ENCODE measurements at places on chromosomes 5 and 9.
A peak's percentile ranks its signal among the peaks of the same experiment; 100 is the strongest.

DNA sequence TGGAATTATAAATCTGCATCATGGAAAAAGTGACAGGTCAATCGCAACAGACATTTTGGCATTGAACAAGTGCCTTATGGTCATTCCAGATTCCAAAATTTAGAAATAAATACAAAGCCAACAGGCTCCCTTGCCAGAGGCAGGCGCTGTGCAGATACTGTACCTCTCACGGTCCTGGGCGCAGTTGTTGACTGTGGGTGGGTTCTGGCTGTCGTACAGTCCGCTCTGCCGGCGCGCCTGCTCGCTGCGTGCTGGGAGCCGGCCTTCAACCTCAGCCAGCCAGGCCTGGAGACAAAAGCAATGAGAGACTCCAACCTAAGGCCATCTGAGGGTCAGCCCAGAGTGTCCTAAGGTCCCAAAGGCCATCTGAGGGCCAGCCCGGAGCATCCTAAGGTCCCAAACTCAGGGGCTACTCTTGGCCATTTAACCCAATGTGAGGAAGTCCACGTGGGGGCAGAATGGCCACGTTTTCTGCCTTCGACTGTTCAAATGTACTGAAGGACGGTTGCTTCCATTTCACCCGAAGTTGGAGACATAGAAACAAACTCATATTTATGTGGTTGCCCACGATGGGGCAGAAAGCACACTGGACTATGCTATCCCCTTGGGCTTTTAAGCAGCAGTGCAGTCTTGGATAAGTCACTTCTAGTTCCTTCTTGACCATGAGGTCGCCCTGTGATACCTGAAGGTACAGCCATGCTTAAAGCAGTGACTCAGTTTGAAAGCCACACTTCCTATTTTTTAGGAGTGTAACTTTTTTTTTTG lies 65.2 kb downstream of the USP20 start:
- no peak for DNase-seq

DNA sequence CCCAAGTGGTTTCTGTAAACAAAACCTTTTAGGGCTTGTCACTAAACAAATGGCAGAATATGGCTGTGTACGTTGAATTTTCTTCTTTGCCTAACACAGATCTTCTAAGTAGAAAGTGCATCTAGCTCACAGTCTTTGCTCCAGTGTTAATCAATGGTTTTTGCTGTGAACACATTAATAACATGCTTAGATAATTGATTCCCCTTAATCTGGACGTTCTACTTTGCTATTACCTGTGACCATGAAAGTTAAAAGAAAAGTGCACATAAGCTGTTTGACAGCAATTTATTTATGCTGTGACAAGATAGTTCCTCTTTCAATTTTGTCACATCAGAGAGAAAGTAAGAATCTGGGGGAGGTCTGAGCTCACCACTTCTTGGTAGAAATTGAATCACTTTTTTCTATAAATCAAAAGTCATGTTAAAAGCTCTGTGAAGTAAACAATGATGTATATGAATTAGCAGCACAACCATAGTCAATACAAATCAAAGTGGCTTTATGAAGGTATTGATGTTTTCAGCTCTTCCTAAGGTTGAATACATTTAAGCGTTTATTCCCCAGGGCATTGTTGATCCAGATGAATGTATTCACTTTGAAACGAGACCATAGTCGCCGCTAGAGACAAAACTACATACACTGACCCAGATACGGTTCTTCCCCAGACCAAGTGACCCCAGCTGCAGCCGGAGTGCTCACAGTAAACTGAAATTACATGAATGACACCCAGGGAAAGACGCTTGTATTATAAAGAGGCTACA lies 174.6 kb upstream of the ZNF608 start:
- DNase-seq, result peak; percentile 89

- DNase-seq, result no peak
Observed at GRCh38 chr5:137782984-137783536, 28.9 kb upstream of the HNRNPA0 start.

GRCh38 chr9:36530224-36530623 lies 42.5 kb upstream of the MELK start:
- peak; percentile 88 for DNase-seq

DNA sequence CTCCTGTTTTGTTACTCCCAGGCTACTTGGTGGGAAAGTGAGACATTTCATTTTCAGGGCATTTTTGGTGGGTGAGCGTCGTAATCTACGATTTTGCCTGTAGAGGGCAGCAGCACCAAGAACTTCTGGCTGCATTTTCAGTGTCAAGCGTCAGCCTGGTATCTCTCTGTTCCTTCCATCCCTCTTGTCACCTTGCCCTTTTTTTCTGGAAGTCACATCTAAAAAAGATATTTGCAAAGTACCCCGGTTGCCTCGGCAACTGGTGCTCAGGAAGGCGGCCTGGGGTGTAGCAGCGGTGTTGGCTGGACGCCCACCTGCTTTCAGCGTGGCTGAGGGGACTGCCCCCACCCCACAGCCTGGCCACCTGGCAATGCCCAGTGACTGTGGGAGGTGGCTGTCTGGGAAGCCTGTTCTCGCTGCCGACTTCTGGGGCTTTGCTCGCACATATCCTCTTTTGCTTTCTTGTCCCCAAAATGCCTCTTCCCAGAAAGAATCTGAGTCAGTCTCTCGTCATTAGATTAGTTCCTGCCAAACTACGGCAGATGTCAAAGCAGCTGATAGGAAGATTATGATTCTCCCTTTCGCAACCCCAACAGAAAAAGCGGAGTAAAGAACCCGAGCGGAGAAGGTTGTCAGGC lies 84.5 kb downstream of the ACER2 start:
- DNase-seq, result peak; percentile 89

DNA sequence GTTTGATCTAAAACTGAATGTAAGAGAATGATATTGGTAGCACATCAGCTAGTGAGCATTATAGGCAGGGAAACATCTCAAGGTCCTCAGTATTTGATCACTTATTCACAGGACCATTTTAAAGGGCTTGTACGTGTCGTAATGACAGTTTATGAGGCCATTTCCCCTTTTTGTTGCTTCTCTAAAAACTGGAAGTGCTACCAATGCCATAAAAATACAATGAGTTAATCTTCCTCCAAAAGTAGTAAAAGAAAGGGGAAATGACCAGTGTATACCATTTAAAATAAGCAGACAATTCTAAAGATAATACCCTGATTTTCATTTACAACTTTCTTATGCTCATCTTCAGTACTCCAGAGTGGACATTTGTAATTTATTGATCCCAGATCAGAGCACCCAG lies 285.8 kb upstream of the PCSK5 start:
- no peak for DNase-seq

GRCh38 chr5:148746826-148747535 lies 79.4 kb upstream of the ADRB2 start:
- DNase-seq, result no peak

DNA sequence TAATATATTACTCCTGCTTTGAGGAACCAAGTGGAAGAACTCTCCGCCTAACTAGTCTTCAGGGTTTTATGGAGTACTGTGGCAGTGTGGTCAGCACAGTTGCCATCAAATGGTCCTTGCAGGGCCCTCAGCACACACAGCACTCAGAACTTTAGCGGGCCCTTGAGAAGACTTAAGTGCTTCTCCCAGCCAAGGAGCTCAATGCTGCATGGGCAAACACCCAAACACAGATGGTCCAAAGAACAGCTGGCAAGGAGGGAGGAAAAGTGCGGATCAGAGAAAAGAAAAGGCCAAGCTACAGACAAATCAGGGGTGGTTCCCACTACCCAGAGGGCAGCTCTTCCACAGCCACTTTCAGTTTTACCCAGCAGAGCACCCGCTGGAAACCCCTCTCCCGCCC lies 98.6 kb downstream of the SPOCK1 start:
- DNase-seq, result no peak

- DNase-seq, result peak; percentile 75
Observed at GRCh38 chr9:121227862-121228261, 26.2 kb upstream of the RAB14 start.

DNA sequence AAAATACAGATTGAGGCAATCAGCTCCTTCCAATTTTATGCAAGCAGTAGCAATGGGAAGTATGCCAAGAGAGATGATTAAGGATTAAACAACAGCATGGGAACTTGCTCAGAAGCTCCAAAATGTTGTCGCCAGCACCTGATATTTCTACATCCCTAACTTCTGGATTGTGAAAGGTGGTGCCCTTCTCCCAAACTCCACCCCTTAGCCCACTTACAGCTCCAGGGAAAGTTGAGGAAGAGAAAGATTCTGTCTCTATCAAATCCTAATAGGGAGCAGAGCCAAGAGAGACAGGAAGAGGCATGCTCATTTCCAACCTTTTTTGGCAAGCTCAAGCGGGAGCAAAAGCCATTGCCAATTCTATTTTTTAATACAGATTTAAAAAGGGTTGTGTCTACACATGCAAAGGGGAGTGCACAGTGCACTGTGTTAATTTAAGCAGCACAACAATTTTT lies 92.4 kb upstream of the NR3C1 start:
- peak; percentile 80 for DNase-seq

- DNase-seq, result no peak
Observed at GRCh38 chr5:75985077-75985476, 98.1 kb upstream of the SV2C start.

GRCh38 chr5:133111299-133111698 lies 59.5 kb downstream of the HSPA4 start:
- peak; percentile 87 for DNase-seq

GRCh38 chr5:168086104-168086610 lies 205.3 kb upstream of the WWC1 start:
- DNase-seq, result peak; percentile 87

GRCh38 chr9:2663461-2664173 lies 42.0 kb downstream of the VLDLR start:
- DNase-seq, result no peak

- peak; percentile 99 for DNase-seq
Observed at GRCh38 chr5:124738681-124739633, 7.5 kb downstream of the ZNF608 start.

GRCh38 chr5:581266-581665 lies 30.9 kb upstream of the CEP72 start:
- DNase-seq, result peak; percentile 14

DNA sequence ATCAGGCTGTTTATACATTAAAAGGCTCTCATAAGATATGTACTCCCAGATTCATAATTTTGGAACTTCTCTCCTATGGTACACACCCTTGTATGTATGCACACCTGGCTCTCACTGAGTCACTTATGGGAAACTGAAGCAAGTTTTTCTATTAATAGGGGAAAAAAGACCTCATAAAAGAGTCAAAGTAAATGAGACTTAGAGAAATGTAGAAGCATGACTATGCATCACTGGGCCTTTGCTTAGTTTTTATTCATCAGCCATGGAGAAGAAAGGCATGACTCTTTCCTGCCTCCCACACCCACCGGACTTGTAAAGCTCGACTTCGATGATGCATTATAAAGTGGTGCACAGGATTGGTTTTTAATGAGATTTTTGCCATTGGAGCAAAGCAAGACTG lies 28.2 kb downstream of the MTAP start:
- DNase-seq, result no peak

DNA sequence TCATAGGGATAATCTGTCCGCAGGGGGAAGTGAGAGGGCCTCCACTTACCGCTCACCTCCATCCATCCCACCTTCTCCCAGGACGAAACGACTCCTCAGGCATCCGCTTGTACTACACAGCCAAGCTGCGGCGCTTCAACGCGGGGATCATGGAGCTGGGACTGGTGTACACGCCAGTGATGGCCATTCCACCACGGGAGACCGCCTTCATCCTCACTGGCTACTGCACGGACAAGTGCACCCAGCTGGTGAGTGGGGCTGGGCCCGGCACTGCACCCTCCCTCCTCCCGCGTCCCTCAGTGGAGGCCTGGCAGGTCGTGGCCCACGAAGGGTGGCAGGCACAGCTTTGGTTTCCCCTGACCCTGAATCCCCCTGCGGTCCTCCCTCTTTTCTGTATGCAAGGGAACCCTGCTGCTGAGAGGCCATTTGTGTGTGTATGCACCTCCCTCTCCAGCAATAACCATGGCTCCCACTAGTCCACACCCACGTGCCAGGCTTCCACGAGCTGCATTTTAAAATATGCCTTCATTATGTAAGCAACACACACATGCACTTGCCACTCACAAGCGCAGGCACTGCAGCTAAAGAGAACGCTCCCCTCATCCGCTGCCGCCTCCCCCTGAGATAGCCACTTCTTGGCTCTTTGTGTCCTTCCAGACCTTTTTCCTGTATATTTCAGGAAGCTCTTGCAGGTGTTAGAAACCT lies 11.8 kb downstream of the DBH start:
- no peak for DNase-seq

- DNase-seq, result no peak
Observed at GRCh38 chr5:57219386-57219785, 45.5 kb downstream of the GPBP1 start.

DNA sequence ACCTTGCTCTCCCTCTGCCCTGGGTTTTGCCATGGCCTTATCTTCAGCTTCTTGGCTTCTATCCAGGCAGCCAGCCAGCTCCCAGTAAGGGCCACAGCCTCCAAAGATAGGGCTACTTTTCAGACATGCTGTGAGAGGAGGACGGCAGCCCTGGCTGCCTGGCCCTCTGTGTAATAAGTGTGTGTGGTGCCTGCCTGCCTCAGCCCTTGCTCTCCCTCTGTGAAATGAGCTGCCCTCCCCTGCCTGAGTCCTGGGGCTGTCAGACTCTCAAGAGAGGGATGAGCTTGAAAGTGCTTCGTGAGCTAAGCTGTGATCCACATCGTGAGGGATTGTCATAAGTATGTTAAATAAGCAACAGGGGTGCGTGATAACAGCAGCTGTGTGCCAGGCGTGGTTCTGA lies 8.1 kb downstream of the NDST1 start:
- peak; percentile 55 for DNase-seq

- DNase-seq, result no peak
Observed at GRCh38 chr5:178273665-178274541, 41.3 kb upstream of the PHYKPL start.

DNA sequence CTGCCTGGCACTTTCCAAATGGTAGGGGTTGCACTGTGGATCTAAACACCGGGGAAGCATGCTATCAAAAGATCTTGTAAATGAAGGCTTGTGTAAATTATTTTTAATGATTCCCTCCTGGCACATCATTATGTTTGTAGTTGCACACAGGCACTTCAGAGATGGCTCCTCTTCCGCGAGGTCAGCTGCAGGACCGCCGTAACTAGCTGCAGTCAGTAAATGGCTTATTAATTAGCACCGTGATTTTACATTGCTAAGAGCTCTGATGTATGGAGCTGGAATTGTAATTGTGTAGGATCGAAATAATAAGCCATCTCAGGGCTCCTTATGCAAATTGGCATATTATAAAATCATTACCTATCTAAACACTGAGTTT lies 397.6 kb upstream of the IRX1 start:
- no peak for DNase-seq

DNA sequence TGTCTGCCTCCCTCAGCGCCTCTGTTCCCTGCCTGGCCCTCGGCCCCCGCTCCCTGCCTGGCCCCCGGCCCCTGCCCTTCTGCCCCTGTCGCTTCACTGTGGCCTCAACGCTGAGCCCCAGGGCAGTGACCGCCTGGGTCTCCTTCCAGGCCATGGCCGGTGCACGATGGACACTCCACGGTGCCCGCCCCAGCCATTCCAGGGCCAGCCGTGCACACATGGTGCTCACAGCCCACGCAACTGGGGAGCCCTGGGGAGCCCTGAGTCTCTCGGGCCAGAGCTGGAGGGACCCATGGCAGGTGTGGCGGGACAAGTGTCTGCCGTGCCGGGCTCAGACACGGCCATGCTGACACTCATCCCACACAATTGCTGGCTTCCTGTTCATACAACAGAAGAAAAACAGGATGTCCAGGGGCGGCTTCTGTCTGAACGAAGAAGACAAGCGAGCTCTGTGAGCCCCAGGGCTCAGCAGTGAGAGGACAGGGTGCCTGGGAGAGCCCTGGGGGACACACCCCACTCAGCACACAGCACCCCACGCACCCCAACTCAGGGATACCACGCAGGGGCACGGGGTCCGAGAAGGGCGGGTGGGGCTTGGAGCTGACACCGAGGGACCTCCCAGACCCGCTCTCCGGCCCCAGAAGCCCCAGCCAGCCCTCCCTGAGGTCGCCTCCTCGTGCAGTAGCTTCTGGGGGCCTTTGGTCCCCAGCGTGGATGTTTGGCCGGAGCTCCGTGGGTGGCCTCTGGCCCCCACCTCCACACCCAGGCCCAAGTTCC lies 35.7 kb downstream of the EXD3 start:
- no peak for DNase-seq
